Stimulated activated CD4-positive, alpha-beta T cell treated with anti-CD3 and anti-CD28 coated beads, Interleukin-15, amount 100 ng/mL, for 24 hours (primary cell): ENCODE measurements at places on chromosomes 13 and 19.

GRCh38 chr13:113897966-113898365 is 34.1 kb upstream of the GAS6 start:
- DNase-seq, result no peak

DNA sequence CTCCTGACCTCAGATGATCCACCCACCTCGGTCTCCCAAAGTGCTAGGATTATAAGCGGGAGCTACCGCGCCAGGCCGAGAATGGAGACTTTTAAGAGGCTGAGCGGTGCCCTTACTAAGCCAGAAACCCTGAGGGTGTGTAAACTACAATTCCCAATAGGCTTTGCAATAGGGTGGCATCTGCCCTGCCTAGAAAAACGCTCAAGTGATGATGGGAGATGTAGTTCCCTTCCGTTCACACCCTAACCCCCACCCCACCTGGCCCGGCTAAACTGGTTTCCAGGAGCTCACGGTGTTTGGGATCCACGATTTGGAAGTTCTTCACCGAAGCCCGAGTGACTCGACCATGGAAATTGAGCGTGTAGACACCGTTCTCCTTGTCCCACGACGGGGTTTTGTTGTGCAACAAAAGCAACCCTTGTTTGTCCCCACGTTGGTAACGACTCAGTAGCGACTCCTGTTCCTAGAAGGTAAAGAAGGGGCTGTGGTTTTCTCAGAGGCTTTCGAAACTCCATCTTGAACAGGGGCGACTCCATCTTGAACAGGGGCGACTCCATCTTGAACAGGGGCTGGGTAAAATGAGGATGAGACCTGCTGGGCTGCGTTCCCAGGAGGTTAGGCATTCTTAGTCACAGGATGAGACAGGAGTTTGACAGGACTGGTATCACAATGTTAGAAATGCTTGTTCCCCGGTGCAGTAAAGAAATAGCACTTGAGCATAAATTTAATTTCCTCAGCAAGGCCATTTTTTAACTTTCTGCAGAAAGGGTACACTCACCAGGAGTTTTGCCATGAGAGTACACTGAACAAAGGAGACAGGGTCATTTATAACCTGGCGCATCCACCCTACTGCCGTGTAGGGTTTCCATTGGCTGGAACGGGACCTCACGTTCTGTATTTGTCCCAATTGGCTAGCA is 9.8 kb downstream of the PPP1R15A start:
- DNase-seq, result no peak

DNA sequence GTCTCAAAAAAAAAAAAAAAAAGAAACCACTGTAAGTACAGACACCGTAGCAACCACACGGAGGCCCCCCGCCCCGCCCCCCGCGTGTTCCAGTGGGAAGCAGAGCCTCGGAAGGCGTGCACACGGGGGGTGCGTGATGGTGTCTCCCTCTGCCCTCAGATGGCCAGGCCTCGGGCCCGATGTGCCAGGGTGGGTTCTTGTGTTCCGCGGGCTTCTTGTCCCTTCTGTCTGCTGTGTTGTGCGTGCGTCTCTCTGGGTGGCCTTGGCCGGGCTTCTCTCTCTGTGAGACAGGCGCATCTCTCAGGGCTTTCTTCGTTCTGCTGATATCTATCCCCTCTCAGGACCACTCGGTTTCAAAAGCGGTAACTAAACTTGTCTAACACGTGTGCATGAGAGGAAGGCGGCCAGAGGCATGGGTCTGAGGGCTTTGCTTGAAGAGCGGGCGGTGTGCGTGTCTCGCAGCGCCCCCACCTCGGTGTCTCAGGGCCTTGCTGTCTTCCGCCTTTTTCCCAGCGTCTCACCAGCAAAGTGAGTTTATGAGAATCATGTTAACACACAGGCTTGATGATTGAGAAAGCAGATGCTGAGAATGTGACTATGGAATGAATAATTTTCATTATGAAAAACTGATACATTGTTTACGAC is 12.6 kb downstream of the ATP11A start:
- DNase-seq, result no peak

DNA sequence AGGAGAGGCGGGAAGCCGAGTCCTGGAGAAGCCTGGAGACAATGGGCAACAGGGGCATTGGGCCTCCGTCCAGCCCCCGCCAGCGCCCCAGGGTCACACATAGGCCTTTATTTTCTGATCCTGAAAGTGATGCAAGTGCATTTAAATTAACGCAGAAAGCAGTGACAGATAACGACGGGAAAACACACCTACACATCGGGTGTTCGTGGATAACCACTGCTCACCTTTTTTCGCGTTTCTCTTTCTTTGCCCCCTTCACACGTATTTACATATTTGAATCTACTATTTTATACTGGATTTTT is 30.4 kb upstream of the GRTP1 start:
- no peak for DNase-seq

DNA sequence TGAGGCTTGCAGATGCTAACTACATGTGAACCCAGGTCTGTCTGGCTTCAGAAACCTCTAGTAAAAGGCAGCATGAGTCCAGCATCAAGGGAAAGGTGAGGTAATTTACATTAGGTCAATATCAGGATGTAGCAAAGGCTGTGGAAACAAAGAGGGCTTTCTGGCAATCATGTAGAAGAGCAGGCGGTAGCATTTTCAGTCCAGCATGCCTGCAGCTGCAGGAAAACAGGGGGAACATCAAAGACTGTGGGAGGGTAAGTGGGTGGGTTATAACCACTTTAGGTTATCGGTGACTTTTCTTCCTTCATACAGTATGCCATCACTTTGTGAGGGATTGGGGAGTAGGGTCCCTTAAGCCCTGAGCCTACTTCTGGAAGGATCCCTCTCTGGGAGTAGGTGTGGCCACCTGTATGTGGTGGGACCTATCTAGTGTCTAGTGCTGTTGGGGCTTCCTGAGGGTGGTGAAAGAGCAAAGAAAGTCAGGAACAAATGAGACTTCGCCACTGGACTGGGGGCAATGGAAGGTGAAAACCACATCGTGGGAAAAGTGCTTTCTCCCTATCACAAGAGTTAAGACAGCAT is 10.8 kb downstream of the SUGP2 start:
- no peak for DNase-seq

DNA sequence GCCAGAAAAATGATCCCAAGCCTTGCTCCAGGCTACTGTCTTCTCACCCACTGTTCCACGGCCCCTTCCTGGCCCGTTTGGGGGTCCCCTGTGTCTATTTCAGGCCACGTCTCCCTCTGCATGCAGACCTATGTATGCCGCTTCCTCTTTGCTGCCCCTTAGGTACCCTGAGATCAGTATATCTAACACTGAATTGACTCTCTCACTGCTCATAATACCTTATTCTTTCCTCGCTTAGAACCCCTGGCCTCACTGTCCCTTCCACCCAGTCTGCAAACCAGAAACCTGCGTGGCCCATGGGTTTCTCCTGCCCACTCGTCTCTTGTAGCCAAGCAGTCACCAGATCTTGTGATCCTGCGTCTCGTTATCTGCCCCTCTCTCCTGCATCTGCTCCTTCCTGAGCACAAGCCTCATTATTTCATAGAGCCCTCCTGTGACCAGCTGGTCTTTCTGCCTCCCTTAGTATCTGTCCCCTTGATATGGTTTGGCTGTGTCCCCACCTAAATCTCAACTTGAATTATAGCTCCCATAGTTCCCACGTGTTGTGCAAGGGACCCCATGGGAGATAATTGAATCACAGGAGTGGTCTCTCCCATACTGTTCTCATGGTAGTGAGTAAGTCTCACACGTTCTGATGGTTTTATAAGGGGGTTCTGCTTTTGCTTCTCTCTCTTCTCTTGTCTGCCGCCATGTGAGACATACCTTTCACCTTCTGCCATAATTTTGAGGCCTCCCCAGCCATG is 109.0 kb upstream of the RNF113B start:
- no peak for DNase-seq

- DNase-seq, result no peak
Measured at GRCh38 chr13:113260996-113261395, 36.0 kb upstream of the LAMP1 start.

GRCh38 chr13:42038661-42039456 is 9.6 kb upstream of the DGKH start:
- DNase-seq, result no peak

DNA sequence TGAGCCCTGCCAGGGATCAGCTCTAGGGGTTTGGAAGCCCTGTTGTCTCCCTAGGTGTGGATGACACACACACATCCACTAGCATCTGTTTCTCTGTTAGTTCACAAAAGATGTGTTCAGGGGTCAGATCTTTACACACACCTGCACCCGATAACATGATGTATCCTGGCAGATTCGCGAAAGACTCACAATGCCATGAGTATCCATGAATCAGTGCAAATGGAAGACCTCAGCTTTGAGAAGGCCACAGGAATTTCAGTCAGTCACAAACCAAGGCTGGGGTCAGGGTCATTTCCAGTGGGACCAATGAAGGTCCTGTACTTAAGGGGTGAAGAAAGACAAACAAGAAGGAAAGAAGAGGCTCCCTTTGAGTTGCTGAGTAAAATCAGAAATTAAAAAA is 898.2 kb downstream of the UQCRFS1 start:
- no peak for DNase-seq

GRCh38 chr13:25981060-25981459 is 70.8 kb downstream of the SHISA2 start:
- no peak for DNase-seq

DNA sequence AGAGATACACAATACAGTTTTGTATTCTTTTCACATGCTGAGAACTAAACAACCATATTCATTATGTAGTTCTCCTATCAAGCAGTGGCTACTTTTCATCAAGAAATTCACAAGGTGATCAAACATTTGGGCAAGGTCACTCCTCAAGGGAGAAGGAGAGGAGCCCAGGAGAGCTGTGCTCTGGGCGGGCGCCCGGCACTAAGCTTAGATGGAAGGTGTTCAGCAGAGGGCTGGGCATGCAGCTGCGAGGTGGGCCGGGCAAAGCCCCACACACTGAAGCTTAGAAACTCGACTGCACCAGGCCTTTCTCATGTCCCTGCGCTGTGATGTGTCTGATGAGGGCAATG is 30.4 kb upstream of the SPACA7 start:
- no peak for DNase-seq

DNA sequence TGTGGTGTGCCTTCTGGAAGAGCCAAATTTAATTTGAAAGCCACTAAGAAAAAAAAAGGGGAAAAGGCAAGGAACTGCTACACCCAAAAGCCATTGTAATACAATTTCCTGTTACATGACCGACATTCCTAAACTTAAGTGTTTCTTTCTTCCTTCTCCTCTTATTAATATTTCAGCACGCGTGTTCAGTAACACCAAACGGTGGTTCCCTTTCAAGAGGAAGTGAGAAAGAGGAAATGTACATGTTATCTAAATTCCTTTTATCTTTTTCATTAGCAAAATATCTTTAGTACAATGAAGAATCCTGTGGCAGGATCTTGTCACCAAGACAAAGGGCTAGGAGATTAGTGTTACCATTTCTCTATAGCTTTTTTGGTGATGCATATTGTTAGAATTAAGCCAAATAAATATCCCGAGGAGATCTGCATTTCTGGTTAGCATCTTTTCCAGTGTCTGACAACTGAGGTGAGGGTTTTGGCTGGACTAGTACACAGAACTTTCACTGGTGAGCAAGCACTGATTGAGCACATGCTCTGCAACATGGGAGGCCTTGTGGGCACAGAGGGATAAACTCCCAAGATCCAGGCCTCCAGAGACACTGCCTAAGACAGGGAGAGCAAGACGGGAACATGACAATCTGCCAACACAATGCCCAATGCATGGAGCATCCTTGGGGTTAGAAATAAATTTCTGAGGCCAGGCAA is 22.1 kb downstream of the LATS2 start:
- no peak for DNase-seq

DNA sequence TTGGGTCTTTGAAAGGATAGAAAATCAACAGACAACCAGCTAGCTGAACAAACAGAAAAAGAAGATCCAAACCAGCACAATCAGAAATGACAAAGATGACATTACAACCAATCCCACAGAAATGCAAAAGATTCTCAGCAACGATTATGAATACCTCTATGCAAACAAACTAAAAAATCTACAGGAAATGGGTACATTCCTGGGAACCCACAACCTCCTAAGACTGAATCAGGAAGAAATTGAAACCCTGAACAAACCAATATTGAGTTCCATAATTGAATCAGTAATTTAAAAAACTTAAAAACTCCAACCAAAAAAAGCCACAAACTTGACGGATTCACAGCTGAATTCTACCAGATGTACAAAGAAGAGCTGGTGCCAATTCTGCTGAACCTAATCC is 20.9 kb upstream of the C1QTNF9B start:
- DNase-seq, result no peak

DNA sequence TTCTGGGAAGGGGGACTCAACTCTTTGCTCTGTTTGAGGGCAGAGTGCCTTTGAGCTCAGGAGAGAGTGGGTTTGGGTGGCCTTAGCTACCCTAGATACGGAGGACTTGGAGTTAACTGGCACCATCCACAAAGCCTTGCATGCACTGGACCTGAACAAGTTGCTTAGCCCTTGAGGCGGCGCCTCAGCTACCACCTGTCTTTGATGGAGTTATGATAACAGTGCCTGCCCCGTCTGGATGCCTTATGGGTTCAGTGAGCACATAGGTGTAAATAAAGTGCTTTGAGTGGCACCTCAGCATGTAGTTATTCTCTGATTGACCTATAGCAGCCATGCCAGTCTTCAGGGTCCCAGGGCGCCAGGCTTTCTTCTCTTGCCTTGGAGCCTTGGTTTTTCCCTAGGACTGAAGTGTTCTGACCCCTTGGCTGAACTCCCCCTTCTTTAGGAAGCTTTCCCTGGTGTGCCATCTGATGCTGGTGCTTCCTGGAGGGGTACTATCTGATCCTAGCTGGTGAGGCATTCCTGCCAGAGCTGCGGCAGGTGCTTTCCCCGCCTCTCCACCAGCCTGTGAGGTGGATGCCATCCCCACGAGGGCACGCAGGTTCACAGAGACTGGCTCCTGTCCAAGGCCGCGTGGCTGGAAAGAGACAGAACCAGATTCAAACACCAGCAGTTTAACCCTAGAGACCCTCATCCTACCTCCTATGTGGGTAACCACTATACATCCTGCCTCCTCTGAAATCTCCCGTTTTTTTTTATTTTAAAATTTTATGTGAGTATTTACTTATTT is 5.8 kb downstream of the BCKDHA start:
- DNase-seq, result no peak

- DNase-seq, result no peak
Measured at GRCh38 chr13:33446821-33447725, 161.5 kb upstream of the STARD13 start.

GRCh38 chr19:38711726-38712153 is 32.5 kb downstream of the CAPN12 start:
- no peak for DNase-seq

- no peak for DNase-seq
Measured at GRCh38 chr19:35229601-35230000, 1.1 kb upstream of the FAM187B start.

DNA sequence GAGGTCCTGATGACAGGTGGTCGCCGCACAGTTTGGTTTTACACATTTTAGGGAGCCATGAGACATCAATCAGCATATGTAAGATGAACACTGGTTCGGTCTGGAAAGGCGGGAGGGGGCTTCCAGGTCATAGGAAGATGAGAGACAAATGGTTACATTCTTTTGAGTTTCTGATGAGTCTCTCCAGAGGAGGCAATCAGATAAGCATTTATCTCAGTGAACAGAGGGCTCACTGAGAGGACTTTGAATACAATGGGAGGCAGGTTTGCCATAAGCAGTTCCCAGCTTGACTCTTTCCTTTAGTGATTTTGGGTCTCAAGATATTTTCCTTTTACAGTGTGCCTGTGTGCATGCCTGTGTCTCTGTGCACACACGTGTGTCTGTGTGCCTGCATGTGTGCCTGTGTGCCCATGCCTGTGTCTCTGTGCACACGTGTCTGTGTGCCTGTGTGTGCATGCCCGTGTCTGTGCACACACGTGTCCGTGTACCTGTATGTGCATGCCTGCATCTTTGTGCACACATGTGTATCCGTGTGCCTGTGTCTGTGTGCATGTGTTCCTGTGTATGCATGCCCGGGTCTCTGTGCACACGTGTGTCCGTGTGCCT is 35.5 kb upstream of the TMEM255B start:
- no peak for DNase-seq
